NCI-H524 treated with DMSO at 0.1 percent for 48 hours (cell line): ENCODE measurements at places on chromosomes 7 and 10.

- DNase-seq, result no peak
Measured at GRCh38 chr10:117457071-117457810, 82.0 kb upstream of the PDZD8 start.

DNA sequence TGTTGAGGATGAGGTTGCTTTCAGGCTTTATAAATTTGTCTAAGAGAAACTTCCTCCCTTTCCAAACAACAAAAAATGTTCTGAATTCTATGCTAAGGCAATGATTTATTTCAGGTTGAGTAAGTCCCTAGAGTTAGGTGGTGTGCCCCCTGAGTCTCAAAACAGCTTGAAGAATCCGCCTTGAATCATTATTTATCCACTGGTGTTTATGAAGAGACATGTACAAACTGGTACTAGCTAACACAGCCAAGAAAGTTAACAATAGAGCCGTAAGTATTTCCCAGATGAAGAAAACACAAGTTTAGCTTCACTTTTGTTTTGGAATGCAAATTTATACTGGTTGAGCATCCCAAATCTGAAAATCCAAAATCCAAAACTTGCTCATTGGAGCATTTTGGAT, 66.2 kb upstream of the SRPK2 start:
- no peak for DNase-seq

DNA sequence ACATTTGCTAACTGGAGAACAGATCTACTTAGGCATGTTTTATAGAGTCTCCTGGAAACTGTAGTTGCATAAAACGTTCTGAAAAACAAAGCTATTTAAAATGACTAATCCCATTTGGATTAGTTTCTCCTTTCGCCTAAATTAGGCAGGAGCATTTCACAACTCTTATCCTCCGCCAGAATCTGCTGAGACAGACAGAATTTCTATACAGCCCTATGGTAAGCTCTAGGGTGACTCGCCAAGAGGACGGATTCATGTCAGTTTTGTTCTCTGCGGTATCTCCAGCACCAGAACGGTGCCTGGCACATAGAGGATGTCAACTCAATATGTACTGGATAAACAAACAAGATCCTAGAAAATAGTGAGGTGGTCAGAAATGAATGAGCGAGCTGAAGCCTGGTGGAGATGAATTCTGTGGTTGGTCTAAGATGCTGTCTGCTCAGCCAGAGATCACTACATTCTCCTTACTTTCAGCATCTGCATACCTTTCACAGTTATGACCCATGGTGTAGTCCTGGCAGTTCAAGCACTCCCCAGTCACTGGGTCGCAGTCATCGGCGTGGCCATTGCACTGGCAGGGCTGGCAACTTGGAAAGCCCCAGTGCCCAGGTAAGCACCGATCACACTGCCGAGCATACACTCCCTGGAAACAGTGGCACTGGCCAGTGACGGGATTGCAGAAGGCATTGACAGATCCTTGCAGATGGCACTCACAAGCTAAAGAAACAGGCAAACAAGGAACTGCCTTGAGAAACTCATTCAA, 44.0 kb downstream of the LAMB1 start:
- no peak for DNase-seq

GRCh38 chr10:7861509-7862120, 43.3 kb downstream of the TAF3 start:
- no peak for DNase-seq

DNA sequence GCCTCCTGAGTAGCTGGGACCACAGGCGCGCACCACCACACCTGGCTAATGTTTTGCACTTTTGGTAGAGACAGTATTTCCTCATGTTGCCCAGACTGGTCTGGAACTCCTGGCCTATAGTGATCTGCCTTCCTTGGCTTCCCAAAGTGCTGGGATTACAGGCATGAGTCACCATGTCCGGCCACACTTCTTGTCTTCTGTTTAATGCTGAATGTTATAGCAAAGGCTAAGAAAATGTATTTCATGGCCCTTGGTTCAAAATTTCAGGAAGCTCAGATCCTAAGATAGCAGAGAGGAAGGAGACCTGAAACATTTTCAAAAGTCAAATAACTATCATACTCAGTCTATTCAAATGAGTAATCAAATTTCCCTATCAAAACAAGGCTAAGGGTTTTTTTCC, 229.6 kb downstream of the BAMBI start:
- DNase-seq, result no peak

DNA sequence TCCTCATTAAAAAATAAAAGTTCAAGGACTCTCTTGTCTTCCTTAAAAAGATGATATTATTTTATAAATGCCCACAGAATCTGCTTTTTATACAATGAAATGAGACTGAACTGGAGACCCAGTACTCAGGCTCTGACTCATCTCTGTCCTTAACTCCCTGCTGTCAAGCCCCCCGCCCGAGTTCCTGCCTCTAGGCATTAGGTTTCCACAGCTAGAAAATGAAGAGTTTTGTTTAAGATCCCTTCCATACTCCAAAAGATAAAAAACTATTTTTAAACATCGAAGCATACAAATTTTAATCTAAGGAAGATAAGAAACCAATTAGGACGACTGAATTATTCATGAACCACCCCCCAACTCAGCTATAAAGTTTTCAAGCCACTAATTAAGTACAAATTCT, 97.7 kb upstream of the FEZF1 start:
- no peak for DNase-seq

GRCh38 chr10:543131-543530, 146.3 kb downstream of the DIP2C start:
- DNase-seq, result no peak

DNA sequence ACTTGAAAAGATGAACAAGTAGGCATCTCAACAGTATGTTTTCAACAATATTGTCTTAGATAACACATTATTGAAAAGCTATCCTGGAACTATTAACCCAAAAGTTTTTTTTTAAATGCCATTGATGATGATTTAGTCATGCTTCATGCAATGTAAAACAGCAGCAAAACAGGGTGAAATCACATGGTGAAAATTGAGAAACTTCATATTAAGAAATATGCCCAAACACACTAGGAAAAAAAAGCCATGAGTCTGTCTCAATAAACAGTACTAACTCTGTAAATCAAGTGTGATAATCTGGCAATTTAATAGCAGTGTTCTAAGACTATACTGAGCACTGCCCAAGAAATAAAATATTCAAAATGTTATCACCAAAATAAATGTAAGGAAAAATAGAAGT, 613.1 kb downstream of the KCNMA1 start:
- no peak for DNase-seq

DNA sequence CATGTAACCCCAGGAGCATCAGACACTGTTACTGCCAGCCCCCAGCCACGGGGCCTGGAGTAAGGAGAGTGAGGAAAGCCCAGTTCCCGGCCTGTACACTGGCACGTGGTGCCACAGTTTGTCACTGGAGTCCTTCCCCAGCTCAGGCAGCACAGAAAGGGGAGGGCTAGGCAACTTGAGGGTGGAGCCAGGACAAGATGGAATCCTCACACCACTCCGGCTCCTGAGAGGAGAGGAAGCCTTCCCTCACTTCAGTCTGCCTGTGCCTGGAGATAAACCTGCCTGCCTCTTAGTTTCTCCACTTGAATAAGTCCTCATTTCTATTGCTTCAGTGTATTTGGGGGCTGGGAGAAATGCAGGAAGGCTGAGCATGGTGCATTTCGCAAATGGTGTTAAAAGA, 176.0 kb downstream of the KIAA1217 start:
- DNase-seq, result no peak

DNA sequence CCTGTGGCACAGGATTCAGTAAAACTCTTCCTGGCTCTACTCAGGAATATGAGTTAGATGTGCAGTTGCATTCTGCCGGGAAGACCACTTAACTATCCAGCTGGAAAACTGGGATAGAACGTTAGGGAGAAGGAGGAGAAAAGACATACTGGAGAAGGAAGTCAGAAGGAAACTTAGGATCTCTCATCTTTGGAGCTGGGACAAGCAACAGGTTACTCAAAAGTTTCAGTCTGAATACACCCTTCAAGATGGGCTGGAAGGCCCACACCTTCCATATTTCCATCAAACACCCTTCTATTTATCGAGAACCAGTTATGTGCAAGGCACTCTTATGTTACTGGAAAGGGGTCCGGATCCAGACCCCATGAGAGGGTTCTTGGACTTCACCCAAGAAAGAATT, 440.4 kb upstream of the NRP1 start:
- no peak for DNase-seq

DNA sequence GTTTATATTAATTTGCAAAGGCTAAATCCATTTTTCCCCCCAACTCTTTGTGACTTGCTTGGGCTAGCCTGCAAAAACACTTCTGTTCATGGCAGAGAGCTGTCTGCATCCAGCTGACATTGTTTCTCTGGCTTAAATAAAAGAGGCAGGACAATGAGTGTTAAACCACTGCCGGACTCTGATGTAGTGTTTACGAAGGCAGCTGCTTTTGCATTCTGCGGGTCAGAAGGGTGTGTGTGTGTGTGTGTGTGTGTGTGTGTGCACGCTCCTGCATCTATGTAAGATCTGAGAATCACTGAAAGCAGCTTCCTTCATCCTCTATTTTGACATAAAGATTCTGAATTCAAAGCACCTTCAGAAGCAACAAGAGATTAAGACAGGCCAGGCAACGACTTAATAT, 28.3 kb downstream of the NRP1 start:
- DNase-seq, result no peak
